ENCODE measurements at places on chromosomes 12 and 14.

- no peak for DNase-seq
Observed at GRCh38 chr12:89976866-89977265, 268.2 kb upstream of the ATP2B1 start.

DNA sequence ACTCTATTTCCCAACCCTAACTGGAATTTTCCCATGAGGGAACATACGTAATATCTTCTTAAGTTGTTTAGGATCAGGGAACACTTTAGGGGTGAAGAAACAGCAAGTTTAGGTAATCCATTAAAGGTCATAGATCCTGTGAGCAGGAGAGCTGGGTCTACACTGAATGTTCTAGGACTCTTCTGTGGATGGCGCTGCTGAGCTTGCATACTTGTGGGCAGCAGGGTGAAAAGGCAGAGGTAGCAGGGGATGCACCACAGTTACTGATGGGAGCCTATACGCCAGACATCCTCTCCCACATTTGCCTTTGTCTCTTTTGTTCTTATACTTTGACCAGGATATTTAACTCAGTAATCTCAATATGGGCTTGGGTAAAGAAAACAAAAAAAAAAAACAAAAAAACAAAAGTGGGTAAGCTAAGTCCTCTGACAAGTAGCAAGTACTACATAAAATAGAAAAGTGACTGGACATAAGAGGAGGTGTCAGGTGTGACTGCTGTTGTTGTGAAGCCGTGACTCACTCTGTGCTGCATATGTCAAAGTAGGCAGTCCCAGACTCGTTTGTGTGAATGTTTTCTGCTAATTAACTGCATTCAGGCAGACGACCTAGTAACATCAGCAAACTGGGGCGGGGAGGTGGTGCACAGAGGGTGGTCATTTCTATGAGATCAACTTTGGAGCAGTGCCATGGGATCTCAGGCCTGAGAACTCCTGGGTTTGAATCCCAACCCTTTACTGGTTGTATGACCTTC, 31.6 kb downstream of the NEUROD4 start:
- no peak for DNase-seq

- DNase-seq: no peak
Observed at GRCh38 chr12:111100003-111100402, 179.6 kb upstream of the MYL2 start.

DNA sequence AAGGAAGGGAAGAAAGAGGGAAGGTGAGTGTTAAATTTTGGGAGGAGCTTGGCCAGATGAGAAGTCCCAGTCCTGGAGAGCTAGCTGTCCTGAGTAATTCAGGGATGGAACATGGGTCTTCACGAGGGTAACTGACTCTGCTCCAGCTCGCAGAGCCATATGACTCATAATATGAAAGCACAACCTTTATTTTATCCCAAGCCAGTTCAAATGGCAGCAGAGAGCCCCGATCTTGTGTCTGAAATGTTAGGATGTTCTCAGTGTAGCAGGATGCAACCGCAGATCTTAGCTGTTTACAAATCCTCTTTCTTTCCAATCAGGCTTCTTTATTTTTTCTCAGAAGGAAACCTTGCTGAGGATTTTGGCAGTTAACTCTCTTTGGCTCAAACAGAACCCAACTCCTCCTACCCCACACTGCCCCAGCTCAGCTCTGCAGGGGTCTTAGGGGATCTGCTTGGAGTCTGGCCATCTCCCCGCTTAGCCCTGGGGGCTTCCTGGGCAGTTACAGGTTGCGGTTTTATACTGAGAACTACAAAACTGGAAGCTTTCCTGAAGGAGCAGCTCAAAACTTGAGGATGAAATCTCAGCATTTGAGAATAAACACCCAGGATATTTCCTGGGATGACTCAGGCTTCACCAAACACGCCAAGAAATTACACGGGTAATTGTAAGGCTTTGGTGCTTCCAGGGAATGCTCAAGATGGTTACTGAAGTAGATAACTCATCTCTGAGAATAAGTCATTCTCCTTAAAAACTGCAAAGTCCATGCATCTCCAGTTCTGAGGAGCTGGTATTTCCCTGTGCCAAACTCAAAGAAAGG, 92.5 kb downstream of the VCPKMT start:
- DNase-seq: no peak

DNA sequence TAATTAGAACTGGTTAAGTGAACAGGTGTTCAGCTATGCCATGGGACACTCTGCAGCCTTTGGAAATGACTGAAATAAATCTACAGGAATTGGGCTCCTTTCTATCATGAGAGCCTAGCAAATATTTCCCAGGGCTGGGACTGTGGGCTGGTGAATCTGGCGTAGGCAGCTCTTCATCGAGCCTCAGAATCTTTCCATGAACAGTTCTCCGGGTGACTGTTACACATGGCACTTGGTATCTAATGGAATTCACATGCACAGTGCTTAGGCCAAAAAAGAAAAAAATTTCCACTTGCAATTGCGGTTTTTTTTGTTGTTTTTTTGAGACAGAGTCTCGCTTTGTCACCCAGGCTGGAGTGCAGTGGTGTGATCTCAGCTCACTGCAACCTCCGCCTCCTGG, 32.1 kb downstream of the PRKAB1 start:
- no peak for DNase-seq

GRCh38 chr12:122859303-122860039, 24.2 kb downstream of the HIP1R start:
- DNase-seq: no peak

DNA sequence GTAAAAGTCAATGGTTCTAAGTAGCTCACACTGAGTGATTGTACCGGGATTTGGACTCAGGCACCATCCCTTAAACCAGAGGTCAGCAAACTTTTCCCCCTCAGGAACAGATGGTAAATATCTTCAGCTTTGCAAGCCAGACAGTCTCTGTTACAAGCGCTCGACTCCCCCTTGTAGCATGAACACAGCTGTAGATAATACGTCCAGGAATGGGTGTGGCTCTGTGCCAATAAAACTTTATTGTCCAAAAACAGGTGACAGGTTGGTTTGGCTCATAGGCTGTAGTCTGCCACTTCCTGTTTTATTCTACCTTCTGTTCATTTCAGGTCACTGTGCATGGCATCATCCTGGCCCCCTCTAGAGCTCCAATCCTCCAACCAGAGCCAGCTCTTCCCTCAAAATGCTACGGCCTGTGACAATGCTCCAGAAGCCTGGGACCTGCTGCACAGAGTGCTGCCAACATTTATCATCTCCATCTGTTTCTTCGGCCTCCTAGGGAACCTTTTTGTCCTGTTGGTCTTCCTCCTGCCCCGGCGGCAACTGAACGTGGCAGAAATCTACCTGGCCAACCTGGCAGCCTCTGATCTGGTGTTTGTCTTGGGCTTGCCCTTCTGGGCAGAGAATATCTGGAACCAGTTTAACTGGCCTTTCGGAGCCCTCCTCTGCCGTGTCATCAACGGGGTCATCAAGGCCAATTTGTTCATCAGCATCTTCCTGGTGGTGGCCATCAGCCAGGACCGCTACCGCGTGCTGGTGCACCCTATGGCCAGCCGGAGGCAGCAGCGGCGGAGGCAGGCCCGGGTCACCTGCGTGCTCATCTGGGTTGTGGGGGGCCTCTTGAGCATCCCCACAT, 7.6 kb downstream of the BDKRB1 start:
- no peak for DNase-seq
